ENCODE measurements at places on chromosomes 7 and 10.

GRCh38 chr7:46681865-46682503, 760.9 kb upstream of the IGFBP3 start:
- DNase-seq = no peak

DNA sequence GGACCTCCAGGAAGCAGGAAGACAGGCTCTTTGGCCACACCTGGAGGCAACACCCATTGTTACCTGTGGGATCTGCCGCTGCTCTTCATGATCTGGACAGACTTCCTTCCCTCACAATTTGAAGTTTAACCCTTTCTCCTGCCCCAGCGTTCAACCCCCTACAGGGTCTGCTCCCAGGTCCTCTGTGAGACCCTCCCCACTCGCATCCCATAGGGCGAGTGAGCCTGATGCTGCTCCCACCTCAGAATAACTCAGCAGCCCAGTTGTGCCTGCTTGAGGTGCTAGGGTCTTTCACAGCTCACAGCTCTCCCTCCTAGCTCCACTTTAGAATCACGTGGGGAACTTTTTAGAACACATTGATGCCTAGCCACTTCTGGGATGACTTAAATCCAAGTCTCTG, 61.8 kb upstream of the C10orf90 start:
- DNase-seq = no peak

GRCh38 chr7:15113752-15114151, 211.2 kb upstream of the DGKB start:
- no peak for DNase-seq

- DNase-seq = no peak
Measured at GRCh38 chr7:110003827-110004226, 1087.1 kb upstream of the LRRN3 start.

DNA sequence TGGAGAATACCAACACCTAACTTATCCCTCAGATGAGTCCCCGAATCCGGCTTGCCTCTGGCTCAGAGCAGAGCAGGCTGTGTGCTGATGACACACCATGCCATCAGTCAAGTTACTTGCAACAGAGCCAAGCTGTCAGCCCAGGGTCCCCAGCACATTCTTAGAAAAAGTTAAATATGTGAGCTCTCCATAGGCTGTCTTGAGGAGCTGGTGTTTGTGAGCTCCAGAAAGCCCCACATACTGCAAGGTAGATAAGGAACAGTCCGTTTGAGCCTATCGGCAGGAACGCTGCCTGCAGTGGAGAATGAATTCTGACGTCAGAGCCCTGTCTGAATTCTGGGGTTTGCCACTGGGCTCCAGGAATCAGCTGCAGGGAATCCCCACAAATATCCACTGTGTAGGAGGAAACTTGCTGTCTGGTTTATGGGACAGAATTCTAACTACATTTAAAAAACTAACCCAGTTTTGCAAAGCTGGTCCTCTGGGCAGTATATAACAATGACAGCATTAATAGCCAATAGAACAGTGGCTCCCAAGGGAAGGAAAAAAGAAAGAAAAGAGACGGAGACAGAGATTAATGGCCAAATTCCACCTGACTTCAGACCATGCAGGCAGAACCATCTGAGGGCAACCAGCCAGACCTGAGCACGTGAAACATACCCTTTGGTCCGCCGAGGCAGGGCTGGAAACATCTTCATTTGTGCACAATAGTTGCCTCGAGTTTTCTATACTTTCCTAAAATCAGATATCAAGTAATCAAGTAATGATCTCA, 3.6 kb downstream of the SFXN4 start:
- DNase-seq = no peak

DNA sequence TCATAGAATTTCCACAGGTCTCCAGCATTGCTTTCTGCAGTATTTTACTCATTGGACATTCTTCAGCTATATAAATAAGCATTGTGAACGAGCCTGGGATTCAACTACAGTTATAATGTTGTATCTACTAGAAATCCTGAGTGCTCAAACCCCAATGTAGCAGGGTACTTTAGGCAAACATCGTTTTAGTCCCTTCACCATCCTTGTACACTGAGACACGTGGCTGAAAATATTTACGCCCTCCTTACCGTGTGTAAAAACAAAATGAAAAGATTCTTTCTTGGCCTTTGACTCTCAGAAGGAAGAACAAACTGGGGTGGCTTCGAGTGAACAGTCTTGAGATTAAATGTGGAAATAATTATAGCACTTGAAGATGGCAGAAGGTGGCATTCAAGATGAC, 25.2 kb downstream of the CDK6 start:
- DNase-seq = no peak

Measured in LoVo (cell line).